ENCODE measurements at places on chromosomes 2 and 18.

DNA sequence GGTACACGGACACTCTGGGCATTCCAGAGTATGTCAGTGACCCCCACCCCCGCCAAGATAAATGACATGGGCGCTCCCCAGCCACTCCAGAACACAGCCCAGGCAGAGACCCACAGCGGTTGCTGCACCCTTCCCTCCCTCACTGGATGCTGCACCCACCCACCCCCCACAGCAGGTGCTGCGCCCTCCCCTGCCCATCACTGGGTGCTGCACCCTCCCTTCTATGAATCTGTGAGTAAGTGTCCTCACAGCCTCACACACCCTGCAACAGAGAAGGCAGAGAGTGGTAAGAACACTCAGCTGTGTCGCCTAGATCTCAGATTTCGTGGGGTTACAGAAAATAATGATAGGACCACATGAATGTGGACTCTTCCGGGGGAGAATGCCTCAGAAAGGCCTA lies 23.5 kb downstream of the CHMP1B start:
- no peak for DNase-seq

DNA sequence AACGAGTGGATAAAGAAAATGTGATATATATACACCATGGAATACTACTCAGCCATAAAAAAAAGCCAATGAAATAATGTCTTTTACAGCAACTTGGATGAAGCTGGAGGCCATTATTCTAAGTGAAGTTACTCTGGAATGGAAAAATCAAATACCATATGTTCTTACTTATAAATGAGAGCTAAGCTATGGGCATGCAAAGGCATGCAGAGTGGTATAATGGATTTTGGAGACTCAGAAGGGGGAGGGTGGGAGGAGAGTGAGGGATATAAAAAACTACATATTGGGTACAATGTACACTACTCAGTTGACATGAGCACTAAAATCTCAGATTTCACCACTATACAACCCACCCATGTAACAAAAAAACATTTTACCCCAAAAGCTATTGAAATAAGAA lies 1.7 kb upstream of the MSGN1 start:
- DNase-seq = no peak

GRCh38 chr2:46421361-46421760 lies 58.0 kb upstream of the TMEM247 start:
- DNase-seq = no peak

DNA sequence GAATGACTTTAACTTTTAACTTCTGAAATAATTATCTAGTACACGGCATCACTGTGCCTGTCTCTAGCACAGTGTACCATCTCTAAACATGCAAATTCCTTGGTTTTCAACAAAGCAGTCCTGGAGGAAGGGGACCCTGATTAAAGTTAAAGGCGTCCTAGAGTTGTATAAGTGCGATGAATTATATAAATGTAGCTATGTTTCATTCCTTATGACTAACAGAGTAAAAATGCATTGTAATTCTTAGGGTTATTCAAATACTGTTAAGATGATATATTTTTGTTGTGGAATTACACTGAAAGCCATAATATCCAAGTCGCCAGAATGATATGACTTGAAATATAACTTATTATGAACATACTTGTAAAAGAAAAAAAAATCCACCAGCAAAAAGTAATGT lies 544.9 kb upstream of the LINC00305 start:
- DNase-seq = no peak

GRCh38 chr18:80112624-80113248 lies 3.7 kb downstream of the ADNP2 start:
- DNase-seq = no peak

DNA sequence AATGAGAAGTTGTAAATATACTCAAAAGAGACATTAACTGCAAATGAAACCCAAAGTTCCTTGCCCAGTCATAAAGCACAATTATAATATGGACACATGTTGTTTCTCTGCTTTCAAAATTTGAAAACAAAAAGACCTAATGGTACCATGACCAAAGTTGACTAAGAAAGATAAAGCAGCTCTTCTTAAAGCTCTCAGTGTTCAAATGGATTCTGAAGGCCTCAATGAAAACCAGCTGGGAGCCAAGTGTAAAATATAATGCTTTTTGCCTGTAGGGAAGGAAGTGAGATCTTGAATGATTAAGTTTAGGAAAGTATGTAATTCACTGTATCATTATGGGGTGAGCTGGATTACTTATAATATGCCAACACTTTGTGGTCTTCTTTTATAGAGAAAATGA lies 178.6 kb downstream of the SATB2 start:
- DNase-seq = no peak

- no peak for DNase-seq
Observed at GRCh38 chr2:172091761-172092566, 6.7 kb downstream of the DLX1 start.

Data from stimulated activated CD8-positive, alpha-beta memory T cell treated with anti-CD3 and anti-CD28 coated beads, Interleukin-15, amount 100 ng/mL, for 24 hours (primary cell).